ENCODE measurements at places on chromosomes 1 and 21. TPM values are rescaled to one million over a fixed set of nuclear protein-coding genes. Genes with fewer than 3 reads are reported as not detected.

- peak; percentile 11 for DNase-seq
These were observed 203.8 kb downstream of the LMX1A start for GRCh38 chr1:165152727-165153126.

DNA sequence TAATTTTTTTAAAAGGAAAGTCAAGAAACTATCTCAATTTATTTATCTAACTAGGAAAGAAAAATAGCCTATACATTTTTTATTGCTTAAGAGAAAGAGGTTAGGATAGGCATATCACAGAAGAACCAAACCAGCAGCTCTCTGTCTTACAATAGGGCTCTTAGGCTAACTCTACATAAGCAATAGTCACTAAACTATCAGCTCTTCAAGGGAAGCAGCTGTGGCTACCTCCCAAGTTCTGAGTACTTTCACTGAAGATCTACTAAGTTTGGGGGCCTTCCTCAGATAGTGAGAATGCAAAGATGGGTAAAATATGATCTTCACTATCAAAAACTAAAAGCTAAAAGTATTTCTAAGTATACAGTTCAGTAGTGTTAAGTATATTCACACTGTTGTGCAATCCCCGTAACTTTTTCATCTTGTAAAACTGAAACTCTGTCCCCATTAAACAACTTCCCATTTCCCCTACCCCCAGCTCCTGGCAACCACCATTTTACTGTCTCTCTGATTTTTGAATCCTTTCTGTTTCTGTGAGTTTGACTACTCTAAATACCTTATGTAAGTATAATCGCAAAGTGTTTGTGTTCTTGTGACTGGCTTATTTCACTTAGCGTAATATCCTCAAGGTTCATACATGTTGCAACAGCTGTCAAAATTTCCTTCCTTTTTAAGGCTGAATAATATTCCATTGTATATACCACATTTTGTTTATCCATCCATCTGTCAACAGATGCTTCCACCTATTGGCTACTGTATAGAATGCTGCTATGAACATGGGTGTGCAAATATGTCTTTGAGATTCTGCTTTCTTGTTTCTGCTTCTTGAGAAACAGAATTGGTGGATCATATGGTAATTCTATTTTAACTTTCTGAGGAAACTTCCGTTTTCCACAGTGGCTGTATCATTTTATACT lies 73.3 kb downstream of the ACBD6 start:
- DNase-seq: no peak

The TMPRSS3 gene
- not detected for polyA plus RNA-seq

The GPBP1L1 gene
- 47.7 TPM for polyA plus RNA-seq

DNA sequence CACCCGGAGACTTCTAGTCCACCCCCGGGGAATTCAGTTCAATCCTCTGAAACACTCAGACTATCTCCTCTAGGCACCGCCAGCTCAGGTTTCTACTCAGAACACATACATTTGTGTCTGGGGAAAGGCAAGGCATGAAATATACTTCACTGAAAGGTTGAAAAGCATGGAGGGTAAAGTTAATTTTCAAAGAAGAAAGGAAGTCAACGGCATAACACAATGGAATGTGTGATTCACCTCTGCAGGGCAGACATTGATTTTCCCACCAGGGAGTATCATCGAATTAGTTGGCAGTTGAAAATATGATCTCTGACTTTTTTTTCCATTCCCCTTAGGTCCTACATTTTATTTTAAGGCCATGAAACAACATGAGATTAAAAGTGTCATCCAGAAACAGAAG lies 669.4 kb downstream of the SMYD3 start:
- DNase-seq: no peak

- no peak for DNase-seq
These were observed 10.1 kb upstream of the HCRTR1 start for GRCh38 chr1:31607360-31607759.

The SLC35F3 gene
- polyA plus RNA-seq: 5.9 TPM

The FCN3 gene
- not detected for polyA plus RNA-seq

DNA sequence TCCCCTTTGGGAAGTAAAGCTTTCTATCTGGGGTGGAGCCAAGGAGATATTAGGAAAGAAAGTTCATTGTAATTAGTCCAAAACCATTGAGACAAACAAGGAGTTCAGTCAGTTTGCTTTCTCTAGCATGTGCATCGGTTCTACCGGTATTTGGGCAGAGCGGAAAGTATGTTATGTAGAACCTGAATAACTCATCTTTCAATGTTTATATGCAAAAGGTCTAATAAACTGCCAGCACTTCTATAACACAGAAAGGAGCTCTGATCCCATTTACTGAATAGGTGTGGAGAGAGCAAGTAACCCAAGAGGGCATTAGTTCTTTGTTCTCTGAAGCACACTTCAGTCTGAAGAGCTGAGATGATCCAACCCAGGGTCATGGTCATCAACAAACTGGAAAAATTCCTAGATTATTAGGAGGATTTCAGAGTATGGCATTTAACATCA lies 3.5 kb downstream of the TGFB2 start:
- DNase-seq: no peak

DNA sequence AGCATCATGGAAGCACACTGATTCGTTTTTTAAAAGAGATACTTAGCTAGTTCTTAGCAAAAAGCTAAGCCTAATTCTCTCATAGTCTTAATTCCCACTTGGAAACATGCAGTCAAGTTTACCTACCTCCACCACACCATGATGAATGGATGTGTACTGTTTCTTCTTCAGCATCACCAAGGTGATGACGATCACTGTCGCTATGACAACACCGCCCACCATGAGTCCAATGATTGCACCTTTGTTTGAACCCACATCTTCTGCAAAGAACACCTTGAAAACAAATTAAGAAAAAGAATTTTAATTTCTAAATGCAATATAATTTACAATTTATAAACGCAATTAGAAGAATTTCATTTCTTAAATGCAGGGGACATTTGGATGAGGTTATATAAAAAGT lies 156.8 kb downstream of the GABPA start:
- DNase-seq: no peak

GRCh38 chr1:10253755-10254154 lies 43.4 kb downstream of the KIF1B start:
- DNase-seq: peak; percentile 35

- no peak for DNase-seq
These were observed 156.0 kb downstream of the PDE4B start for GRCh38 chr1:65948609-65949229.

DNA sequence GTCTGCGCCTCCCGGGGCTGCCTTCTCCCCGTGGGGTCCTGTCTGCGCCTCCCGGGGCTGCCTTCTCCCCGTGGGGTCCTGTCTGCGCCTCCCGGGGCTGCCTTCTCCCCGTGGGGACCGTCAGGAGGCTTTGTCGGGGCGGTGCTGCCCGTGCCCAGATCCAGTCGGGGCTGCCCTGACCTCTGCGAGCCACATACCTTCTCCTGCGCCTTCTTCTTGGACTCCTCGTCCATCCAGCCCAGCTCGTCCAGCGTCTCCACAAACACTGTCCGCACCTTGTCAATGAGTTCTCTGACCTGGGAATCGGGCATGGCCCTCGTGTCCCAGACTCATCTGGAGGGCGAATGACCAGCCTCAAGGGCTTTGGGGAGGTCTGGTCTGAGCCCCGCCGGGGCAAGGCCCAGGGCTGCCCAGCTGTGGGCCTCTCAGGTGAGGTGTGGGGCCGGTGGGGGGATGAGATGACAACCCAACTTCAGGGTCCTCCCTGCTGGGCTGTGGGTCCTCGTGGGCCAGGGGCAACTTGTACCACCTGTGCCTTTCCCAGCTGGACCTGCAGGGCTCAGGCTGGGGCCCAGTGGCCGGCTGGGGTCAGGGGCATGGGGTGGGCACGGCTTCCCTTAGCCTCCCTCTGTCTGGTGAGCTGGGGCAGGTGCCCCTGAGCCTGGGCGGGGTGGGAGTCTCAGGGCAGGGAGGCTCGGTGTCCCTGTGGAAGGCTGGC lies 9.4 kb downstream of the PRXL2B start:
- DNase-seq: no peak

DNA sequence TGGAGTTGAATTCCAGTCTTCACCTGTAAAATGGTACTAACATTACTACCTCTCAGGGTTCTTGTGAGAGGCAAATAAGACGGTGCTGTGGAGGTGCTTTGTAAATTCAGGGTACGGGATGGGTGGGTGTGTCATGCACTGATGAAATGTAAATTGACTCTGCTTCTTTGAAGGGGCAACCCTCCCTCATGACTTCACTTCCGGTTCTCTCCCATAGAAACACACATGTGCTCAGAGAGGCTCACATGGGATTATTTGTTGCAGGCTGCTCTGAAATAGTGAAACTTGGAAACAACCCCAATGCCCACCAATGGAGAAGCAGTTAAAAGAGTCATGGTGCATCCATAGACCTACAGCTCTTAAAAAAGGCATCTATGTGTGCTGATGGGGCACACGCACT lies 44.9 kb upstream of the SCMH1 start:
- no peak for DNase-seq

GRCh38 chr1:59879996-59880505 lies 46.5 kb downstream of the CYP2J2 start:
- no peak for DNase-seq

The LIPI gene
- not detected for polyA plus RNA-seq

GRCh38 chr21:42252778-42253340 lies 33.9 kb downstream of the ABCG1 start:
- DNase-seq: no peak

- DNase-seq: no peak
These were observed 42.4 kb downstream of the PLPPR4 start for GRCh38 chr1:99306644-99307043.

DNA sequence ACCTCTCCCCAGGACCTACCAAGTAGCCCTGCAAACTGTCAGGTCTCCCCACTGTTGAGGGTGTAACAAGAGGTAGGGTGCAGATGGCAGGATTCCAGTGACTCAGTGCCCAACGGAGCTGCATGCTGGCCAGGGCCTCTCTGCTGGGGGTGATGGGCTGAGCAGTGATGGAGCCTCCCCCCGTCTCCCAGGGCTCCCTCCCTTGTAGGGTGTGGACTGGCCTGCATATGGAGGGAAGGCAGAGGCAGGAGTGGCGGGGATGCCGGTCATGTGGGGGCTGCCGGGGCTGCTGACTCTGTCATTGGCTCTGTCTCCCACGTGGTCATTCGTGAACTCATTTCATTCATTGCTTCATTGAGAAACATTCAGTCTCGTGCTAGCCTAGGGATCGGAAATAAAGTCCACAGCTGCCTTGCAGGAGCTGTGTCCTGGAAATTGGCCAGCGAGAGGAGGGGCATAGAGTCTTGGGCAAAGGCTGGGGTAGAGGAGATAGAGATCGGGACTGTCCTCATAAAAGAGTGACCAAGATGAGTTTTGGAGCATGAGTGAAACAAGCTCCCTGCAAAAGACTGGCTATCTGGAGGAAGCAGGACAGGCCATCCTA lies 22.9 kb upstream of the DISP3 start:
- DNase-seq: no peak

GRCh38 chr1:96206451-96206850 lies 515.1 kb upstream of the PTBP2 start:
- no peak for DNase-seq

The CYYR1 gene
- not detected for polyA plus RNA-seq

DNA sequence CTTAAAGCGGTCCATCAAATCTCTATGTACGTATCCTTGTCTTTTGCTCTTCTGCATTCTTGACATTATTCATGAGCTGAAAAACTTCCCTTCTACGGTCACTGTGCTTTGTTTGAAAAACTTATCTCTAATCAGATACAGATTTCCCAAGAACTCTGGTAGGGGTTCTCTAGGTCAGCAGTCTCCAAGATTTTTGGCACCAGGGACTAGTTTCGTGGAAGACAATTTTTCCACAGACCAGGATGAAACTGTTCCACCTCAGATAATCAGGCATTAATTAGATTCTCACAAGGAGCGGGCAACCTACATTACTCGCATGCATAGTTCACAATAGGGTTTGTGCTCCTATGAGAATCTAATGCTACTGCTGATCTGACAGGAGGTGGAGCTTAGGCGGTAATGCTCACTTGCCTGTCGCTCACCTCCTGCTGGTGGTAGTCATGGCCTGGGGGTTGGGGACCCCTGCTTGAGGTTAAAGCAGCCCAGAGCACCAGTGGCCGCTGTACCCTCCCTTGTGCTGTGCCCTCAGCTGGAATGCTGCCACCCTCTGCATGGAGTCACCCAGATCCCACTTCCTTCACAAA lies 30.8 kb downstream of the AK2 start:
- no peak for DNase-seq

Data from A549 (cell line).